WTC11 (cell line): ENCODE measurements at places on chromosomes 1 and 21. TPM values are rescaled to one million over a fixed set of nuclear protein-coding genes. Genes with fewer than 3 reads are reported as not detected.
A peak's percentile ranks its signal among the peaks of the same experiment; 100 is the strongest.

GRCh38 chr1:119808491-119808890 is 2.8 kb downstream of the REG4 start:
- DNase-seq, result no peak
- no peaks in the 10 kb centered on the region for H3K36me3 ChIP-seq
- no peaks in the 10 kb centered on the region; the same call in 1 of the 2 replicates for H3K27me3 ChIP-seq

- no peaks in the 10 kb centered on the region for H3K36me3 ChIP-seq
- DNase-seq, result no peak
- H3K27me3 ChIP-seq, result no peaks in the 10 kb centered on the region; the same call in 1 of the 2 replicates
- no peaks in the 10 kb centered on the region for H3K4me1 ChIP-seq
- H3K4me3 ChIP-seq, result no peak overlapping the region
Observed at GRCh38 chr1:234582186-234582585, 27.8 kb downstream of the IRF2BP2 start.

The CFH gene
- total RNA-seq, result 0.17 to 0.44 TPM (median 0.34 TPM) in 3 replicates

The EPHB2 gene
- total RNA-seq, result 12.0 to 18.5 TPM (median 13.1 TPM) in 3 replicates

The FOXO6 gene
- total RNA-seq, result 5.4 to 7.4 TPM (median 7.0 TPM) in 3 replicates

GRCh38 chr1:201436393-201436792 is 14.9 kb upstream of the TNNI1 start:
- H3K4me1 ChIP-seq, result peaks cover 19% of the 10 kb centered on the region
- no peak overlapping the region; the same call in 1 of the 2 replicates for H3K27ac ChIP-seq
- H3K36me3 ChIP-seq, result no peaks in the 10 kb centered on the region
- no peaks in the 10 kb centered on the region; the same call in 1 of the 2 replicates for H3K27me3 ChIP-seq
- H3K4me3 ChIP-seq, result no peak overlapping the region; the same call in 1 of the 2 replicates

DNA sequence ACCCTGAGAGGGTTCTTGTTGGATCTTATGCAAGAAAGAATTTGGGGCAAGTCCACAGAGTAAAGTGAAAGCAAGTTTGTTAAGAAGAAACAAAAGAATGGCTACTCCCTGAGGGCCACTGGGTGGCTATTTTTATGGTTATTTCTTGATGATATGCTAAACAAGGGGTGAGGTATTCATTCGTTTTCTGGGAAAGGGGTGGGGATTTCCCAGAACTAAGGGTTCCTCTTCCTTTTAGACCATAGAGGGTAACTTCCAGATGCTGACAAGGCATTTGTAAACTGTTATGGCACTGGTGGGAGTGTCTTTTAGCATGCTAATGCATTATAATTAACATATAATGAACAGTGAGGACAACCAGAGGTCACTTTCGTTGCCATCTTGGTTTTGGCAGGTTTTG is 18.2 kb upstream of the IFI6 start:
- no peak overlapping the region for H3K4me3 ChIP-seq
- H3K4me1 ChIP-seq, result peaks cover 24% of the 10 kb centered on the region
- H3K36me3 ChIP-seq, result peaks cover 14% of the 10 kb centered on the region
- DNase-seq, result no peak

- H3K4me3 ChIP-seq, result peak overlapping the region; percentile 49
- H3K27me3 ChIP-seq, result peaks cover 6% of the 10 kb centered on the region
- H3K36me3 ChIP-seq, result peaks cover 3% of the 10 kb centered on the region; the same call in 1 of the 2 replicates
- peaks cover 59% of the 10 kb centered on the region for H3K4me1 ChIP-seq
- peak; percentile 78 for DNase-seq
Observed at GRCh38 chr1:41394959-41395956, 34.0 kb downstream of the FOXO6 start.

The PODN gene
- 0.23 to 0.48 TPM (median 0.30 TPM) in 3 replicates for total RNA-seq

DNA sequence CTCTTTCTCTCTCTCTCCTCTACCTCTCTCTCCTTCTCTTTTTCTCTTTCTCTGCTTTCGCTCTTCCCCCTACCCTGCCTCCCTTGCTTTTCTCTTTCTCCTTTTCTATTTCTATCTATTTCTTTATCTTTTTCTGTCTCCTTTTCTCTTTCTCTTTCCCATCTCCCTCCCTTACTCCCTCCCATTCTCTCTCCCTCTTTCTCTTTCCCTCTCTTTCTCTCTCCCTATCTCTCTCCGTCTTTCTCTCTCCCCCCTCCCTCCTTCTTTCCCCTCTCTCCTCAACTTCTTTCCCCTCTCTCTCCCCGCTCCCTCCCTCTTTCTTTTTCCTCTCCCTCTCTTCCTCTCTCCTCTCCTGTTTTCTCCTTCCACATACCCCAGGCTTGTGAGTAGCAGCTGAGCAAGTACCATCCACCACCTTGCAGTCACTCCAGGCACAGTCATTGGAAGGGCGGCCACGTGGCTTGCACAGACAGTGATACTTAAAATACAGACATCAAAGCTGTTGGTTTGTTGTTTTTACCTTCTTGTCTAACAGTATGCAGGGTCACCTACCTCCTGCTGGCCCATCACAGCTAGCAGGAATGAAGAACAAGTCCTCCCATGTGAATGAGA is 209.1 kb upstream of the COA6 start:
- peak overlapping the region; percentile 32; the same call in 1 of the 2 replicates for H3K4me3 ChIP-seq
- DNase-seq, result no peak
- H3K27ac ChIP-seq, result peak overlapping the region; percentile 46; the same call in 1 of the 2 replicates
- peaks cover 12% of the 10 kb centered on the region for H3K4me1 ChIP-seq
- H3K36me3 ChIP-seq, result no peaks in the 10 kb centered on the region
- H3K27me3 ChIP-seq, result peaks cover 4% of the 10 kb centered on the region; the same call in 1 of the 2 replicates

The SPRR1A gene
- not detected in 3 replicates for total RNA-seq

The MAB21L3 gene
- not detected in 3 replicates for total RNA-seq

The FNDC10 gene
- 30.4 to 37.5 TPM (median 34.9 TPM) in 3 replicates for total RNA-seq

The OR2T2 gene
- total RNA-seq, result not detected in 3 replicates

The PFKL gene
- total RNA-seq, result 134 to 151 TPM (median 143 TPM) in 3 replicates

- no peak overlapping the region for H3K27ac ChIP-seq
- H3K4me3 ChIP-seq, result no peak overlapping the region
- peaks cover 23% of the 10 kb centered on the region for H3K4me1 ChIP-seq
- H3K36me3 ChIP-seq, result peaks cover 2% of the 10 kb centered on the region; the same call in 1 of the 2 replicates
- H3K27me3 ChIP-seq, result peaks cover 10% of the 10 kb centered on the region
- DNase-seq, result no peak
Observed at GRCh38 chr1:29117381-29117780, 6.3 kb downstream of the TMEM200B start.

DNA sequence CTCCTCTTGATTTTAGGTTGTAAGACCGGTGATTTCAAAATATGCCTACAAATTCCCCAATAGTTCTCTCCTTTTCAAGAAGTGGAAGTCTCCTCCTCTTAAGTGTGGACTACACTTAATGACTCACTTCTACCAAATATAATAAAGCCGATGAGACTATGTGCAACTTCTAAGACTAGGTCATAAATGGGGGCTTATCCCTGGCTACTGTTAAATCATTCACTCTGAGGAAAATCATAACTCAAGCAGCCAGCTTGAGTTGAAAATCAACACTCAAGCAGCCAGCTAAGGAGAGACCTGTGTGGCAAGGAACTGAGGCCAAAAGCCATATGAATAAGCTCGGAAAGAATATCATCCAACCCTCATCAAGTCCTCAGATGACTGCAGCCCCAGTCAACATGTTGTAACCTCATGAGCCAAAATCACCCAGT is 49.6 kb upstream of the PSMG1 start:
- peaks cover 62% of the 10 kb centered on the region for H3K36me3 ChIP-seq
- H3K27me3 ChIP-seq, result no peaks in the 10 kb centered on the region
- no peak overlapping the region; the same call in 1 of the 2 replicates for H3K27ac ChIP-seq
- no peaks in the 10 kb centered on the region for H3K4me1 ChIP-seq
- no peak overlapping the region for H3K4me3 ChIP-seq

DNA sequence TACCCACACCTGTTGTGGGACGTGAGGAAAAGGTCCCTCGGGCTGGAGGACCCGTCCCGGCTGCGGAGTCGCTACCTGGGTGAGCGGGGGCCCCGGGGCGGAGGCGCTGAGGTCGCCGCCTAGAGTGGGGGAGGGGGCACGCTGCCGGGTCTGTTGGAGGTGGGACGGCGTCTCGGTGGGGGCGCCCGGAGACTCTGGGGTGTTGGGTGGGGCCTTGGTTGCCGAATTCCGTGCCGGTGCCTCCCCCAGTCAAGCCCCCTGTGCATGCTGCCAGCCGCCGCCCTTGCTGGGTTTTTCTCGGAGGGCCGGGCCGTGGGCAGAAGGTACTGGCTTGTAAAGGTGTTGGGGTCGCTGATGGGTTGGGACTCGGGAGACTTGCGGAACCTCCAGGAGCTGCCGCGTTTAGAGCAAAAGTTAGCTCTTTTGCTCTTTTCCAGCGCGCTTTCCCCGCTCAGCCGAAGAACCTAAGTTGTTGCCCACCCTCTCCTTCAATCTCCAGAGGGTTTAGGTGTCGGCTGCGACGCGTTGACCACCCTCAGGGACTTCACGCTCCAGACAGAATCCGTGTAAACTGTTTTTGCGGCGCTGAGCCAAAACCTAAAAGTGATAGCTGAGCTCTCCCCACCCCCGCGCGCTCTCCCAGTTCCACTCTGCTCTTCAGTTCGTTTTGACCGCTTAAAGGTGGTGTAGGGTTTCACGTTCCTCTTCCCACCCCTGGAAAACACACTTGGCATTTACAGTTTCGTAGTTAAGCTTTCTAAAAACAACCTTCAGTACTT is at the start of gene MPC2:
MPC2 (minus strand) TSS at position 143 of the 779 bp plus-strand sequence. CDS start 1,231 bp downstream, outside the sequence.
- H3K4me3 ChIP-seq, result peak within 1 kb of the TSS; percentile 92
- DNase-seq, result peak; percentile 70
- no peaks in the 10 kb centered on the region for H3K36me3 ChIP-seq
- H3K4me1 ChIP-seq, result peaks cover 29% of the 10 kb centered on the region
- H3K27me3 ChIP-seq, result no peaks in the 10 kb centered on the region

The OR2AK2 gene
- total RNA-seq, result not detected in 3 replicates

The SMG5 gene
- total RNA-seq, result 87.7 to 109 TPM (median 91.1 TPM) in 3 replicates

The CYP4A11 gene
- total RNA-seq, result 0.11 to 0.53 TPM (median 0.23 TPM) in 3 replicates

- no peak overlapping the region for H3K27ac ChIP-seq
- no peaks in the 10 kb centered on the region for H3K36me3 ChIP-seq
- peaks cover 7% of the 10 kb centered on the region; the same call in 1 of the 2 replicates for H3K27me3 ChIP-seq
- H3K4me1 ChIP-seq, result peaks cover 21% of the 10 kb centered on the region
- DNase-seq, result no peak
Observed at GRCh38 chr1:39927538-39927937, 25.8 kb upstream of the MYCL start.

GRCh38 chr1:245686006-245686405 is 531.2 kb downstream of the KIF26B start:
- H3K36me3 ChIP-seq, result no peaks in the 10 kb centered on the region
- H3K27me3 ChIP-seq, result peaks cover 21% of the 10 kb centered on the region
- no peak for DNase-seq

The PTGS2 gene
- total RNA-seq, result 0.20 to 0.66 TPM (median 0.60 TPM) in 3 replicates

DNA sequence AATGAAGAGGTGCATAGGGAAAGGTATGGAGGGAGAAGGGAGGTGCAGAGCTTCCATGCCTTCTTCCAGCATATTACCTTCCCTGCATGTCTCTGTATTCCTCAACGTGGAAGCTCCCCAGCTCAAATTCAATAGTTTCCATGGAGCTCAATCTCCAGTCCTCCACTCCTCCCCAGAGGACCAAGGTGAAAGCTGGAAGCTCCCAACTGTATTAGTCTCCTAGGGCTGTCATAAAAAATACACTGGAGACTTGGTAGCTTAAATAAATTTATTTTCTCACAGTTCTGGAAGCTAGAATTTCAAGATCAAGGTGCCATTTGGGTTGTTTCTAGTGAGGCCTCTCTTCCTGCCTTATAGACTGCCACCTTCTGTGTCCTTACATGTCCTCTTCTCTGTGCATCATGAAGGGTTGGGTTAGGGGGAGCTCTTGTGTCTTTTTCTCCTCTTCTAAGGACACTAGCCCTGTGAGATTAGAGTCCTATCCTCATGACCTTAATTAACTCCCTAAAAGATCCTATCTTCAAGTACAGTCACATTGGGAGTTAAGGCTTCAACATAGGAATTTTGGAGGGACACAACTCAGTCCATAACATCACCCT is 21.9 kb upstream of the RABGGTB start:
- no peaks in the 10 kb centered on the region for H3K27me3 ChIP-seq
- DNase-seq, result no peak

DNA sequence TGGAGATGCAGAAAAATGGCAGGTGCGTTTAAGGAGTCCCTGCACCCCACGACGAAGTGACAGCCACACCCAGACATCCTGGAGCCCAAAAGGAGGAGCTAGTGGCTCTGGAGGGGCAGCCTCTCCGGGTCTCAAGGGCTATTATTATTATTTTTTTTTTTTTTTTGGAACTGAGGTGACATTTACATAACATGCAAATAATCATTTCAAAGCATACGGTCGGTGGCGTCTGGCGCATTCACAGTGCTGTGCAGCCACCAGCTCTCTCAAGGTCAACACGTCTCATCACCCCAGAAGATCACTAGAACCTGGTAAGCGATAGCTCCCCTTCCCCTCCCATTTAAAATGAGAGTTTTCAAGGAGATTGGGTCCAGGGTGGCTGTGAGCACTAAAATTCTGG is 67.5 kb upstream of the PDE9A start:
- no peak overlapping the region for H3K27ac ChIP-seq
- H3K4me3 ChIP-seq, result no peak overlapping the region
- no peaks in the 10 kb centered on the region for H3K4me1 ChIP-seq
- no peak for DNase-seq
- no peaks in the 10 kb centered on the region for H3K36me3 ChIP-seq
- no peaks in the 10 kb centered on the region for H3K27me3 ChIP-seq

- no peaks in the 10 kb centered on the region for H3K36me3 ChIP-seq
- no peak overlapping the region for H3K4me3 ChIP-seq
- no peaks in the 10 kb centered on the region for H3K27me3 ChIP-seq
- peaks cover 45% of the 10 kb centered on the region for H3K4me1 ChIP-seq
Observed at GRCh38 chr1:85606414-85606800, 25.8 kb downstream of the CCN1 start.

The LAMC1 gene
- 133 to 162 TPM (median 135 TPM) in 3 replicates for total RNA-seq

GRCh38 chr1:66282343-66282852 is 251.6 kb upstream of the SGIP1 start:
- H3K4me1 ChIP-seq, result peaks cover 13% of the 10 kb centered on the region
- H3K27me3 ChIP-seq, result no peaks in the 10 kb centered on the region
- DNase-seq, result no peak
- H3K27ac ChIP-seq, result no peak overlapping the region
